Pulmonary artery endothelial cell (primary cell): ENCODE measurements at places on chromosomes 5 and 9. TPM values are rescaled to one million over a fixed set of nuclear protein-coding genes. Genes with fewer than 3 reads are reported as not detected.

RNF208 gene
- total RNA-seq: 0.07 and 0.33 TPM in 2 replicates

- no peak for DNase-seq
Measured at GRCh38 chr5:15835514-15835913, 335.5 kb downstream of the FBXL7 start.

- peak; percentile 65 for DNase-seq
Measured at GRCh38 chr5:137470111-137470920, 28.8 kb downstream of the SPOCK1 start.

NOXA1 gene
- 0.11 and 0.66 TPM in 2 replicates for total RNA-seq

DNA sequence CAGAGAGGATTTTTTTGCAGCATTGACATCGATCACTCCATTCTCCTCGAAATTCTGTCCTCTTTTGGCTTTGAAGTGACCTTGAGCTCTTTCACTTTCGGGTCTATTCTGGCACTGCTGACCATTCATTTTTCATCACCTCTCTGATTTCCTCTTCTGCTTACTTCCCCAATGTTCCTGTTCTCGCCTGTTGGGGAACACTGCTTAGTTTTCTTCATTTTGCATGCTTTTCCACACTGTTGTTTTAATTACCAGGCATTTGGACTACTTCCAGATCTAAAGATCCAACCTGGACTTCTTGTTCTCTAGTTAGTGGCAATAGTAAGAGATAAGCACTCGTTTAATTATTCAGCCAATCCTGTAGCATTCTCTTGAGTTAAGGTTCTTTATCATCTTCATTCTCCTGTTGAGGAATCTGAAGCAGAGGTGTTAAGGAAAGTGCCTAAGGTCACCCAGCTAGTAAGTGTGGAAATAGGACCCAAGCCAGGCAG, 53.4 kb downstream of the MAN2A1 start:
- no peak for DNase-seq

- no peak for DNase-seq
Measured at GRCh38 chr5:5787373-5787772, 364.9 kb downstream of the ICE1 start.

SLC34A1 gene
- not detected in 2 replicates for total RNA-seq

DNA sequence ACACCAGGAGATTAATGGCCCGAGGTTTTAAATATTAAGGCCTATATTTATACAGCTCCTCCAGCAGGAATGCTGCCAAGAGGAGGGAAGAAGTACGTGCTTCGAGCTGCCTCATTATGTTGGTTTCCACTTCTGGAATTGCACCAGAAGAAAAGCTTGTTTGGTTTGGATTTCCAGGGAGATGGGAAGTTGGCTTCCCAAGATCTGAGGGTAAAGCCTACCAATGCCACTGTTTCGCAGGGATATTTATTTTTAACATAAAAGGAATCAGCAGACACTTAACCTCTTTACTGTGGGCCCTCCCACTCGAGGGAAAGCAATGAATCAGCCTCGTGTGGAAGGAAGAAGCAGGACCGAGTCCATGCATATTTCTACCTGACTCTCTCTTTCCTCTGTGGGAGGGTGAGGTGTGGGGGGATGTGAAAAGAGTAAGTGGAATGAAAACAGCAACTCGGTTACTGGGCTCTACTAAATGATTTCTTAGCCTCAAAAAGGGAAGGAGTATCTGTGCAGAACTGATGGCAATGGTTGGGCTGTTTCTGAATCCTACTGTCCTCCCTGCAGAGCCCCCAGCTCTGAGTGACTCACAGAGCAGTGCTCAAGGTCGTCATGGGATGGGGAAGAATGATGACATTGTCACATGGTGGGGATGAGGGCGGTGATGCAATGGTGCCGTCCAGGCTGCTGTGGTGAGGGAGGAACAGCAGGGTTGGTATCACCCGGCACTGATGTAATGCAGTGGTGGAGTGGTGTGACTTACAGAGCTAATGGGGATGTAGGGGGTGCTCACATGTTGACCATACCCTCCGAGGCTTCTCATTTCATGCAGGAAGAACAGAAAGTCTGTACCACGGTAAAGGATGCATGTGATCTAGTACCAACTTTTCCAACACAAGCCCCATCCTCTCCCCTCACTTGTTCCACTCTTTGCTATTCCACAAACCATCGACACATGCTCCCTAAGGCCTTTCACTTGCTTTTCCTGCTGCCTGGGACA, 215.0 kb upstream of the PANK3 start:
- DNase-seq: no peak

SEMA5A gene
- 0.04 and 0.40 TPM in 2 replicates for total RNA-seq

- DNase-seq: peak; percentile 84
Measured at GRCh38 chr5:55994495-55994997, at the start of gene IL6ST. IL6ST (minus strand) TSS chr5:55994963; CDS start chr5:55976278, 18,685 bp downstream.

- DNase-seq: no peak
Measured at GRCh38 chr5:129906177-129906887, 2.1 kb downstream of the CHSY3 start.

DNA sequence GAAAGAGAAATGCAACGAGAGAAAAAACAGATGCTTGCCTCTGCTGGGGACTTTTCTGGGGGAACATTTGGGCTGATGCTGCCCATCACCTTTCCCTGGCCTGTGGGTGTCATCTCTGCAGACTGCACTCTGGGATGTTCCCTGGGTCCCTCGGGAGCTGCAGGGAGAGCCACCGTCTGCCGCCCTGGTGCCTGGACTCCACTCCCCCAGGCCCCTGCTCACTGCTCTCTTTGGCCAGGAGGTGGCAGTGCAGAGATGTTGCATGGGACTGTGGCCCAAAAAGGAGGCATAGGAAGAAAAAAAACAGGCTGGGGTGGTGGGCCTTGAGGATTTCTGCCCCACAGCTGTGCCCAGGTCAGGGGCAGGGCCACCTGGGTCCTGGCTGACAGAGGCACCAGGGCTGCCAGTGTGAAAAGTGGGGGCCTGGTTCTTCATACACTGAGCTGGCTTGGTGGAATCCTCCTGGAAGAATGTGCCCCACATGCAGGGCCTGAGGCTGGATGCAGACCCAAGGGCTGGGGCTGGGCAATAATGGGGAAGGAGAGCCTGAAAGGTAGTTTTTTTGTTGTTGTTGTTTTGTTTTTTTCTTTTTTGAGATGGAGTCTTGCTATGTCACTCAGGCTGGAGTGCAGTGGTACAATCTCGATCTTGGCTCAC, 353.6 kb downstream of the SLIT3 start:
- DNase-seq: no peak

DNA sequence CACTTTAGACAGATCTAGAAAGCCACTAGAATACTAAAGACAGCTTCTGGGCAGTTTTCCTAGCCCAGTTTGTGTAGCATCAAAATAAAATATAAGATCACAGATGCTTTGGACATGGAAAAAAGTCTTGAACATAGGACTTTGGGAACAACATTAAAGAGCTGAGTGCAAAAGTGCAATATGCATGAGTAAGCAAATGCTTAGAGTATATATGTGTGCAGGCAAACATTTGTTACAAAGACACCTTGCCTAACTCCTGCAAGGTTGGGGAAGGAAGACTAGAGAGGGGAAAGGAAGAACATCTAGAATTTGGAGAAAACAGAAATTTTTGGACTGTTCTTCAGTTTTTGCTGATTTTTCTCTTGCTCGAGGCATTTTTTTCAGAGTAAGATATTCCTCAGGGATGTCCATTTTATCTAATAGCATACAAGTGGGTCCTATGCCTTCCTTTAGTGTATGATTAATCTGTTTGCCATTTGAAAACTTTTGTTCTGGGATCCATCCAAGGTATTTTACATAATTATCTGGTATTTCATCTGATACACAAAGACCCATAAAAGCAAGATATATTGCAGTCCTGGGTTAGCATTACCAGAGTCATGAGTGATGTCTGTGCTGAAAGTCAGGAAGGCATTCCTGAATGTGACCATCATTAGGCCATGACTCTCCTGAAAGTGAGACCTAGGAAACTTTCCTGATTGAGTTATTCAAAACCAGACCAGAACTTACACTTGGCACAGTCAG, 142.0 kb upstream of the RGMB start:
- DNase-seq: no peak

DNA sequence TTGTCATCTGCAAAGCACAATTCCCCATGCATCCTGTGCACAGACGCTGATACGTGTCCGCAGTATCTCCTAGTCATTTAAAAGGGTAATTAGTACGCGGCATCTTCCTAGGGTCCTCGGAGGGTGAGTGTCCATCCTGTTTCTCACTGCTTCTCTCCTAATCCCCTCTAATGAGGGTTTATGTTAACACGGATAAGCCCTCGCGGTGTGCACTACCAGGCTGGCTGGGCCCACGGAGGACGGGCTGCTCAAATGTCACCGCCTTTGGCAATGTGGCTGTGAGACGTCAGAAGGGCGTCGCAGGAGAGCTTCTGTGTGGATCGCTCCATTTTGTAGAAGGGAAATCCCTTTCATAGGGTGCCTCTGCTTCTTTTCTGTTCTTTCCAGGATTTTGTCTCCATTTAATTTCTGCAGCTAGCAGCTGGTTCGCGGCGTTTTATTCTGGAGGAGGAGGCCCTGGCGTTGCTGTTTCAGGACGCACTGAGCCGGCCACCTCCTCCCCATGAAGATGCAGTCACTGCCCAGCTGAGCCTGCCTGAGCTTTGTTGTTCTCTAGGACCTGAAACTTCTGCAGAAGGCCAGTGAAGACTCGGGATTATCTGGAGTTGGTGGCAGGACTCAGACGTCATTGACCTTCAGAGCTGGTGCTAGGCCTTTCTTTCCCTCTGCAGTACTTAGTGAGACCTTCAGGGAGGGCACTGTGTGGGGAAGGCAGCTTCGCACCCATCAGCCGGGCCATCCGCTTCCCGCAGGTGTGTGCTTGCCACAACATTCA, 326.1 kb upstream of the IRX1 start:
- DNase-seq: no peak

DNA sequence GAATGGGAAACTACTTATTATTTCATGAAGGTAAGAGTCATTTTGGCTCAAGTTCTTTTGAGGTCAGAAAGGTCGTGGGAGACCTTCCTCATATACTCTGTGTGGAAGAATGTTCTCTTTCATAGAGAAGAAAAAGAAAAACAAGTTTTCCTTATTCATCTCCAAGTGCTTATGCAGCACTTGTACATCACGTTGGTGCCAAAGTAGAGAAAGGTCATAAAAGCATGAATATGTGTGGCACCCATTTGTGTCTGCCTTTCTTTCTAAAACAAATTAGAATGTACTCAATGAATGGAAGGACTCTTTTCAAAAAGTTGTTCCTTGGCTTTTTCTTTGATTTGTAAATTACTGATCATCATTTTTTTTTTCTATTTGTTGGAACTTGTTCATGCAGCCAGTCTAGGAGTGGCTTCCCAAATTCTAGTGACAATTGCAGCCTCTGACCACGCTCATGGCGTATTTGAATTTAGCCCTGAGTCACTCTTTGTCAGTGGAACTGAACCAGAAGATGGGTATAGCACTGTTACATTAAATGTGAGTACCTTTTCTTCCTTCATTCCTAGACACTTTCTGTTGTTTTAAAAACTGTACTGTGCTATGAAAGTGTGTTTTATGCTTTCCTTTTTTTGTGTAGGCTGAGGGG, 122.4 kb downstream of the ADGRV1 start:
- no peak for DNase-seq

- DNase-seq: no peak
Measured at GRCh38 chr5:149605998-149606724, 24.9 kb downstream of the ARHGEF37 start.

PCDHA11 gene
- 0.04 and 0.07 TPM in 2 replicates for total RNA-seq

GRCh38 chr9:14433351-14434157, 119.6 kb upstream of the NFIB start:
- peak; percentile 74 for DNase-seq

BTNL8 gene
- not detected in 2 replicates for total RNA-seq

MAMDC4 gene
- total RNA-seq: 0.86 and 2.1 TPM in 2 replicates

RGS7BP gene
- total RNA-seq: 4.6 and 7.3 TPM in 2 replicates

GRCh38 chr5:107594253-107595045, 76.3 kb downstream of the EFNA5 start:
- no peak for DNase-seq

GRCh38 chr9:123287639-123288038, 19.3 kb upstream of the STRBP start:
- no peak for DNase-seq

RASGRF2 gene
- total RNA-seq: 6.9 and 9.4 TPM in 2 replicates

DNA sequence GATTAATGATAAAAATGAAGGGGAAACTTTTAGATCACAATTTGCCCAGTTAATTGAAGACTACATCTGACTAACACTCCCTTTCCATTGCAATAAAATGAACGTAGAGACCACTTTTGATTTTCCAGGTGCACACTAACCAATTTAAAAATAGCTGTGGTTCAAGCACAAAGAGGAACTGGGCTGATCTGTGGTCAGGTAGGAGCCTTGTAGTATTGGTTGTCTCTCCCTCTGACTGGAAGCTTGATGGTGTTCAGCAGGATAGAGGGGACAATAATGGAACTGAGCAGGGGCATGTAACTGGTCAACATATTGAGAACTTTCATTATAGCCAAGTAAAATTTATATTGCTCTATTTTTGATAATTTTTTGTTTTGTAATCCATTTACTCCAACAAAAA, 886.8 kb upstream of the SEMA6A start:
- DNase-seq: no peak

DNA sequence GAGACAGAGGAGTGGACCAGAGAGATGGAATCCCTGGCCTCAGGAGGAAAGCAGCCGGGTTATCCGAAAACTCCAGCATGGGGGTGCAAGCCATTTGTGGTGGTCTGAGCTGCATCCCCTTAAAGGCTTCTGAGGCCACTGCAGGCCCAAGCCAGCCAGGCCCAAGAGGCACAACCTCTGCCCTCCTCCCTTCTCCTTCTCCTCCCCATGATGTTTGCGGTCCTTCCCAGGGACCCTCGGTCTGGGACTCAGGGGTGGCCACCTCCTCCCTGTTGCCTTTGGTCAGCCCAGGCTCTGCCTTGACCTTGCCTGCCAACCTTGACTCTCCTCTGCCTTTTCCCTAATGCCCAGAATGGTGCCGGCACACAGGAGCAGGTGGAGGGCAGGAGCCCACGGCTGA, 4.6 kb downstream of the NCS1 start:
- no peak for DNase-seq

GRCh38 chr5:15604986-15605385, 105.0 kb downstream of the FBXL7 start:
- DNase-seq: no peak

DNA sequence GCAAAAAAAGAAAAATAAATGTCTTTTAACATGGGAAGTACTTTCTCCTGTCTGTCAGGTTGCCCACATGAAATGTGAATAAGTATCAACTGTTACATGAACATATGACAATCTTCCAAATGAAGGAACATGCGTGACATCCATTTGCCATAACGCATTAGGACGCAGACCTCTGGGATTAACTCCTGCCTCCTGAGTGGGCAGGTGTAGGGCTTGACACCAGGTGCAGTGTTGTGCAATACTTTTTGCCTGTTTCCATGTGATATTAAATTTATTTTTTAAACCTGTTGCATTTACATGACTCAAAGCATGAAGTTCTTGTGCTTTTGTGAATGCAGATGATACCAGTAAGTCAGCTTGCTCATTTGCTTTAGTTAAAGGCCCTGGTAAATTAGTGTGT, 8.7 kb upstream of the TMEM141 start:
- no peak for DNase-seq

- DNase-seq: no peak
Measured at GRCh38 chr9:123113185-123113584, 79.7 kb downstream of the GPR21 start.
